ENCODE measurements at places on chromosomes 2 and 18. TPM values are rescaled to one million over a fixed set of nuclear protein-coding genes. Genes with fewer than 3 reads are reported as not detected.
A peak's percentile ranks its signal among the peaks of the same experiment; 100 is the strongest.

GRCh38 chr18:55250768-55251173, 291.5 kb upstream of the CCDC68 start:
- no peaks in the 10 kb centered on the region for H3K4me1 ChIP-seq
- no peak overlapping the region for H3K4me3 ChIP-seq
- DNase-seq = no peak
- peaks cover 5% of the 10 kb centered on the region for H3K36me3 ChIP-seq

- peaks cover 72% of the 10 kb centered on the region for H3K4me1 ChIP-seq
- no peak overlapping the region for H3K4me3 ChIP-seq
- peak overlapping the region; percentile 92 for H3K27ac ChIP-seq
- DNase-seq = peak; percentile 62
- no peaks in the 10 kb centered on the region for H3K27me3 ChIP-seq
- H3K36me3 ChIP-seq = peaks cover 23% of the 10 kb centered on the region
These were observed 43.9 kb downstream of the PSD4 start for GRCh38 chr2:113217455-113218282.

DNA sequence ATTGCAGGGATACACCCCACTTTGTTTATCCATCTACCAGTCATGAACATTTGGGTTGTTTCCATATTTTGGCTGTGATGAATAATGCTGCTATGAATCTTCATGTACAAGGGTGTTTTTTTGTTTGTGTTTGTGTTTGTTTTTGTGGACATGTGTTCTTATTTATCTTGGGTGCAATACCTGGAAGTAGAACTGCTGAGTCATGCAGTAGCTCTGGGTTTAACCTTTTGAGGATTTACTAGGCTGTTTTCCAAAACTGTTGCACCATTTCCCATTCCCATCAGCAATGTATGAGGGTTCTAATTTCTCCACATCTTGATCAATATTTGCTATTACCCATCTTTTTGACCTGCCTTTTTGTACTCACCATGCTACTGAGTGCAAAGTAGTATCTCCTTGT, 140.0 kb upstream of the CYP1B1 start:
- H3K27ac ChIP-seq = no peak overlapping the region
- DNase-seq = no peak
- H3K27me3 ChIP-seq = no peaks in the 10 kb centered on the region
- H3K36me3 ChIP-seq = no peaks in the 10 kb centered on the region
- H3K4me1 ChIP-seq = no peaks in the 10 kb centered on the region

- H3K36me3 ChIP-seq = no peaks in the 10 kb centered on the region
- DNase-seq = no peak
- no peak overlapping the region for H3K4me3 ChIP-seq
- no peaks in the 10 kb centered on the region for H3K27me3 ChIP-seq
- H3K4me1 ChIP-seq = no peaks in the 10 kb centered on the region
- no peak overlapping the region for H3K27ac ChIP-seq
These were observed 202.9 kb downstream of the MIB1 start for GRCh38 chr18:21943456-21943855.

- no peak for DNase-seq
- no peaks in the 10 kb centered on the region for H3K4me1 ChIP-seq
- no peak overlapping the region for H3K4me3 ChIP-seq
- H3K36me3 ChIP-seq = no peaks in the 10 kb centered on the region
- no peaks in the 10 kb centered on the region for H3K27me3 ChIP-seq
- no peak overlapping the region for H3K27ac ChIP-seq
These were observed 208.7 kb downstream of the KCNE4 start for GRCh38 chr2:223260681-223261080.

DNA sequence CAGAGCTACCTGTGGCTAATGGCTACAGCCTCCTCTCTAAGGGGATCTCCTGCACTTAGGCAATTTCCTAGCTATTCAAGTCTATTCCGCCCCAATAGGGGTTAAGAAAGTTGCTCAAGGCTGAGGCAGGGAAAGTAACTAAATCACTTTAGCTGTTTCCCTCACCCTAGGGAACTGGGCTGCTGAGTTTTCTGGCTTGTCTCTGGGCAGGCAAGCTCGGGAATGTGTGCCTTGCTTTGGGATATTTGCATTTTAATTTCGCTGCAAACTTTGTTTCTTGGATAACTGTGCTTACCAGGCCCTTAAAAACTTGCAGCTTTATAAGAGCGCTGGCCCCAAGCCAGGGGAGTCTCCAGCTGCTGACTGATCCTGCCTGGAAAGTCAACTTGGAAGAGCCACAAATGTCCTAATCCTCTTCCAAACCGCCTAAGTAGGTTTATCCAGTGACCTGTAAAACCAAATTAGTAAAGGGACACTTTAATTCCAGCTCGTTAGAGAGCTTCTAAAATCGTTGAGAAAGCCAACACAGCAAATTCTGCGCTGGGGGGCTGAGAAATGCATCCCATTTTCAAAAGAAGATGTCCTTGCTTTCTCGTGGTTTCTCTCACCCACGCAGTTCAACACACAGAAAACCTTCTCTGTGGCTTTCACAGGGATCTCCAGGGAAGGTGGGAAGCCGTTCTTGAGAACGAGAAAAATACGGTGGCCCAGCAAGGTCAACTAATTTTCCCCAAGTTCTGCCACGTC, 59.5 kb upstream of the SP3 start:
- no peaks in the 10 kb centered on the region for H3K36me3 ChIP-seq
- DNase-seq = peak; percentile 92
- no peak overlapping the region for H3K4me3 ChIP-seq
- peak overlapping the region; percentile 88 for H3K27ac ChIP-seq

DNA sequence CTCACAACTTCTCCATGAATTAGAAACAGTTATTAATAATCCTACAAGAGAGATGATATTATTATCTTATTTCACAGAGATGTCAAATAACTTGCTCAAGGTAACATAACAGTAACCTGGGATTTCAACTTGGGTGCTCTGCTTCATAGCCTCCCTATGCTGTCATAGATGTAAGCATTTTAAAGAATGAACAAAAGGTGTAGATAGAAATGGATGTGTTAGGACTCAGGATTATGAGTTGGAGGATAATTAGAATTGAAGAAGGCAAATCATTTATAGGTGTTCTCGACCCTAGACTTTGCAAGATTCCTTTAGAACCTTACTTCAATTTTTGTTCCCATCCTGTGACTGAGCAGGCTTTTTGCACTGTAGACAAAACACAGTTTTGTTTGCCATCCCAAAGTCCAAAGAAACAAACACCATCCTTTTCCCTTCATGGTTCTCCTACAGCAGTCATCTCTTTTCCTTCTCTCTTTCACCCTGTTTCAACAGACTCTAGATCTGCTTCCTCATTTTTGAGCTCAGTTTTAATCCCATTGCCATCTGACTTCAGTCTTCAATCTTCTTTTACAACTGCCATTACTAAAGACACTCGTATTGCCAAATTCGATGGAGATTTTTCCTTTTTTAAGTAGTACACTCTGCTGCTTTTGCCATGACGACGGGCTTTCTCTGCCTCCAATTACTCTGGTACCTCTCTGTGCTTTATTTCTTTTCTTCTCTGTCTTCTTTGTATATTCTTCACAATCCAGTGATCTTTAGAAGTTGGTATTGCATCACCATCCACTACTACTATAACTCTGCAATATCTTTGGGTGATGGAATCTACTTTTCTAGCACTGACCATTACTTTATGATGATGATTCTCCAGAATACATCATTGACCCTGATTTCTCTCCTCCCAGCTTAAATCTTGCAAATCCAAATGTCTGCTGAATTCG, 4.5 kb downstream of the HNMT start:
- no peaks in the 10 kb centered on the region for H3K27me3 ChIP-seq
- no peaks in the 10 kb centered on the region for H3K36me3 ChIP-seq
- H3K4me1 ChIP-seq = peaks cover 7% of the 10 kb centered on the region
- H3K27ac ChIP-seq = no peak overlapping the region

GRCh38 chr2:178006710-178007109, 65.9 kb downstream of the PDE11A start:
- no peak for DNase-seq
- no peak overlapping the region for H3K4me3 ChIP-seq
- H3K4me1 ChIP-seq = no peaks in the 10 kb centered on the region
- no peak overlapping the region for H3K27ac ChIP-seq
- no peaks in the 10 kb centered on the region for H3K36me3 ChIP-seq

DNA sequence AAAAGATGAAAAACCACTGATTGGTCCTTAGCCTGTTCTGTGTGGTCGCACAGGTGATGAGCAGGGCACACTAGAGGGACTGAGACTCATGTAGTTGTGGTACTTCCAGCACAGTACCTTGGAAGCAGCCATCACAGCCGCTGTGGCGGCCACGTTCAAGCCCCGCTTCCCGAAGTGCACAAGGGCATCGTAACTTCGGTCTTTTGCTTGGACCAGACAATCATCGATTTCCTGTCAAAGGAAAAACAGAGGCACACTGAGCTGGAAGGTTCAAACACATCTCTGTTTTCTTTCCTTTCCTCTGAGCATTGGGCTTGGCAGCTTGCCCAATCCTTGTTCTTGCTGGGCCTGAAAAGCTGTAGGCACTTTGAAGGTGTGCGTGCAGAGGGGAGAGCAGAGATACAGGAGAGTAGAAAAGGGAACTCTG, 52.6 kb downstream of the MRPL35 start:
- H3K27me3 ChIP-seq = no peaks in the 10 kb centered on the region
- H3K27ac ChIP-seq = no peak overlapping the region
- H3K36me3 ChIP-seq = no peaks in the 10 kb centered on the region
- peak; percentile 70 for DNase-seq

- no peaks in the 10 kb centered on the region for H3K27me3 ChIP-seq
- H3K36me3 ChIP-seq = no peaks in the 10 kb centered on the region
- no peak overlapping the region for H3K27ac ChIP-seq
- H3K4me3 ChIP-seq = no peak overlapping the region
- H3K4me1 ChIP-seq = no peaks in the 10 kb centered on the region
These were observed 65.9 kb upstream of the SLC1A4 start for GRCh38 chr2:64923385-64923710.

DNA sequence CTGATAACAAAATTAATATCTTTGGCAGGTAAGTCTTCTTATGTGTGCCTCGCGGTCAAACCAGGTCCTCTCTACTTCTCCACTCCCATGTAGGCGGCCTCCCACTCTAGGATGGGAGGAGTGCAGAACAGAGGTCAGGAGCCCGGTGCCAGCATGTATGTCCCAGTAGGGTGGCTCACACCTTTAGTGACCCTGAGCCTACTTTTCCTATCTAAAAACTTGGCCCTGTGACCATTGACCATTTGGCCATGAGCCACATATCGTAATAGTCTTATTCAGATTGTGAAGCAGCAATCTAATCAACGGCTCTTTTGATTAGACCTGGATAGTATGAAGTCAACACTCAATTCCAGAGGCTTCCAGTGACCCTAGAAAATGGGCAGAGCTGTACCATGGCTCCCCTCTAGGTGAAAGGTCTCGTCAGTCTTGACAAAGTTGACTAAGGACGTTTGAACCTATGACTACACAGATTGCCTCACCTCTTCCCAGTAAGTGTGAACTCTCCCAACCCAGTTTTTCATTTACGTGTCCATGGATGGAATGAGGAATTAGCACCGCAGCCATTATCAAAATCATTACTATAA, 17.1 kb upstream of the FABP1 start:
- H3K4me3 ChIP-seq = no peak overlapping the region
- no peaks in the 10 kb centered on the region for H3K27me3 ChIP-seq
- H3K36me3 ChIP-seq = no peaks in the 10 kb centered on the region
- no peak for DNase-seq
- H3K4me1 ChIP-seq = no peaks in the 10 kb centered on the region

GRCh38 chr2:228556717-228557116, 375.2 kb upstream of the SPHKAP start:
- H3K27ac ChIP-seq = no peak overlapping the region
- no peaks in the 10 kb centered on the region for H3K4me1 ChIP-seq
- H3K4me3 ChIP-seq = no peak overlapping the region
- H3K27me3 ChIP-seq = no peaks in the 10 kb centered on the region

GRCh38 chr2:16112251-16112971, 172.1 kb downstream of the MYCN start:
- H3K4me1 ChIP-seq = peaks cover 5% of the 10 kb centered on the region
- DNase-seq = no peak
- H3K4me3 ChIP-seq = no peak overlapping the region
- no peaks in the 10 kb centered on the region for H3K27me3 ChIP-seq
- H3K27ac ChIP-seq = no peak overlapping the region
- H3K36me3 ChIP-seq = no peaks in the 10 kb centered on the region

GRCh38 chr2:18598848-18599484, 9.6 kb upstream of the NT5C1B start:
- no peaks in the 10 kb centered on the region for H3K27me3 ChIP-seq
- H3K4me1 ChIP-seq = no peaks in the 10 kb centered on the region
- no peak overlapping the region for H3K27ac ChIP-seq
- H3K4me3 ChIP-seq = no peak overlapping the region

- no peaks in the 10 kb centered on the region for H3K27me3 ChIP-seq
- peak; percentile 61 for DNase-seq
- H3K36me3 ChIP-seq = no peaks in the 10 kb centered on the region
- H3K27ac ChIP-seq = no peak overlapping the region
- peaks cover 26% of the 10 kb centered on the region for H3K4me1 ChIP-seq
- no peak overlapping the region for H3K4me3 ChIP-seq
These were observed 2.8 kb downstream of the PREPL start for GRCh38 chr2:44358503-44358902.

DNA sequence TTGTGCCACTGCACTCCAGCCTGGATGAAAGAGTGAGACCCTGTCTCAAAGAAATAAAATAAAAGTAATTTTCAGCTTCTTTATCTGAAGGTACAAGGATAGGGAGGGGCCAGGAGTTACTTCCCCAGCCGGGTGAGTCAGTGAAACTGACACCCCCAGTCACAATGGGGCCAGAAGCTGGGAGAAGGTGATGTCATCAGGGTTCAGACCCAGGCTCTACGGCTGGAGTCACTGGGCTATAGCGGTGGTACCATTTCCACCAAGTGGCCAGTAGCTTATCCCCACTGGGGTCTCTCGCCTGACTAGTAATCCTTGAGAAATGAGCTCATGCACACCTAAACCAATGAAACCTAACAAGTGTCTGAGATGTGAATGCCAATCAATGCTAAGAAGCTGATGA, 107.9 kb downstream of the ALPK2 start:
- no peaks in the 10 kb centered on the region for H3K27me3 ChIP-seq
- DNase-seq = no peak
- H3K4me3 ChIP-seq = no peak overlapping the region
- H3K27ac ChIP-seq = no peak overlapping the region

The MGAT4A gene
- total RNA-seq = 24.3 TPM

The PDE11A gene
- 2.2 TPM for total RNA-seq

The PLA2R1 gene
- total RNA-seq = 161 TPM

The LYG2 gene
- total RNA-seq = not detected

The ABCG5 gene
- not detected for total RNA-seq

The FAHD2A gene
- 90.2 TPM for total RNA-seq

The UGT1A3 gene
- total RNA-seq = 1.0 TPM

The DLGAP1 gene
- 0.81 TPM for total RNA-seq

The DNAJC5G gene
- 2.1 TPM for total RNA-seq

The CNGA3 gene
- not detected for total RNA-seq

The ABCB6 gene
- 29.6 TPM for total RNA-seq

The PPP4R1 gene
- total RNA-seq = 104 TPM

The KCNJ13 gene
- total RNA-seq = 4.2 TPM

The HOXD10 gene
- total RNA-seq = 0.54 TPM

The LOXL3 gene
- 0.98 TPM for total RNA-seq

Measured in thyroid gland (tissue), 4 donors.